DND-41 (cell line): ENCODE measurements at places on chromosomes 2 and 18.

GRCh38 chr2:153478289-153479261 lies at the start of gene RPRM:
Gene RPRM (minus strand): TSS chr2:153478762. CDS start chr2:153478565, 197 bp downstream.
- no peak for DNase-seq

- no peak for DNase-seq
Observed at GRCh38 chr18:26322890-26323653, 96.8 kb downstream of the TAF4B start.

DNA sequence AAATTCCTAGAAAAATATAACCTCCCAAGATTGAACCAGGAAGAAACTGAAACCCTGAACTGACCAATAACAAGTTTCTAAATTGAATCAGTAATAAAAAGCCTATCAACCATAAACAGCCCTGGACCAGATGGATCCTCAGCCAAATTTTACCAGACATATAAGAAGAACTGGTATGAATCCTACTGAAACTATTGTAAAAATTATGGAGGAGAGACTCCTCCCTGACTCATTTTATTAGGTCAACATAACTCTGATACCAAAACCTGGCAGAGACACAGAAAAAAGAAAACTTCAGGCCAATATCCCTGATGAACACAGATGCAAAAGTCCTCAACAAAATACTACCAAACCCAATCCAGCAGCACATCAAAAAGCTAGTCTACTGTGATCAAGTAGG lies 11.3 kb downstream of the NT5C1B start:
- no peak for DNase-seq

DNA sequence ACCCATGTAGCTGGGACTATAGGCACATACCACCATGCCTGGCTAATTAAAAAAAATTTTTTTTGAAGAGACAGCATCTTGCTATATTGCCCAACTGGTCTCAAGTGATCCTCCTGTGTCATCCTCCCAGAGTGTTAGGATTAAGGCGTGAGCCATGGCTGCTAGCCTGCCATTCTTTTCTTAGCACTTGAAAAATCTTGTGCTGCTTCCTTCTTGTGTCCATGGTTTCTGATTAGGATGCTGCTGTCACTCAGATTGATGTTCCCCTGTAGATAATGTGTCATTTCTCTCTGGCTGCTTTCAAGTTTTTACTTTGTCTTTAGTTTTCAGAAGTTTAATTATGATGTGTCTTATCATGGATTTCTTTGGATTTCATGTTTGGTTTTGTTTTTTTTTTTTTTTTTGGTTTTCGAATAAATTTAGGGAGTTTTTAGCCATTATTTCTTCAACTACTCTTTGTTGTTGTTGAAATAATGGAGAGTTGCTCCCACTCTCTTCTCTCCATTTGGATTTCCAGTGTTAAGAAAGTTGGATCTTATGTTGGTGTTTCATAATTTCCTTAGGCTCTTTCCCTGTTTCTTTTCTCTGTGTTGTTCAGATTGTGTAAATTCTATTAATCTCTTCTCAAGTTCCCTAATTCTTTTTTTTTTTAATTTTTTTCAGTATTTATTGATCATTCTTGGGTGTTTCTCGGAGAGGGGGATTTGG lies 2.5 kb downstream of the ATP9B start:
- no peak for DNase-seq

DNA sequence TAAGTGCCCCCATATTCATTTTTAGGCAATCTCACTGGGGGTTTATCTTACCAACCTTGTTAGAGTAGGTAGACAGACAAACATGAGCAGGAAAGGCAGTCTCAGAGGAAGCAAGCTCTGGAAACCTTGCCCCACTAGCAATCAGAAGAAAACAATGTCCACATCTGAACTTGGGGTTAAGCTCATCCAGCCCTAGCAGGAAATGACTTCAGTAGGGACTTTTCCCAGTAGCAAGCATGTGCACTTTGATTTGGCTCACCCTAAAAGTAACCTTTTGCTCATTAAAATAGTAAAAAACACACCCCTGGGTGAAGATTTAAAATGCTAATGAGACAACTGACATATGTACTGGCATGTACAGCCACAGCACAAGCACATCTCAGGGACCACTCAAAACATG lies 175.5 kb downstream of the AKAIN1 start:
- DNase-seq: no peak
